NK-92 treated with Interleukin-12 subunit alpha and Interleukin-12 subunit beta, amount 100 ng/mL, for 24 hours (cell line): ENCODE measurements at places on chromosomes 6 and 20.

DNA sequence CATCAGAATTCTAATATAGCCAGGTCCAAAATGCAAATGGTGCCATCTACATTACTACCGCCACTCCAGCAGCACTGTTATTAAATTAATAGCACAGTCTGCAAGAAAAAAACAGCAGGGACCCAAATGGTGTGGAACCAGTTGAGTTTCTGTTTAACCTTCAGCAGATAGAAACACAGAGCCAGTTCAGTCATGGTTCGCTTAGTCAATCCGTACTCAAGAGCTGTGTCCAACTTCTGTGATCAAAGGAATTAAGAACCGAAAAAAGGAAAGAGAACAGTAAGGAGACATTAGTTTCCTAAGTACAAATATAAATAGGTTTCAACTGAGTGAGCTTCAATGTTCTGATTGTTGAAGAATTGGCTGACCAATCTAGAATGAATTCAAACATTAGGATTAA lies 107.7 kb downstream of the TRDN start:
- DNase-seq: no peak

DNA sequence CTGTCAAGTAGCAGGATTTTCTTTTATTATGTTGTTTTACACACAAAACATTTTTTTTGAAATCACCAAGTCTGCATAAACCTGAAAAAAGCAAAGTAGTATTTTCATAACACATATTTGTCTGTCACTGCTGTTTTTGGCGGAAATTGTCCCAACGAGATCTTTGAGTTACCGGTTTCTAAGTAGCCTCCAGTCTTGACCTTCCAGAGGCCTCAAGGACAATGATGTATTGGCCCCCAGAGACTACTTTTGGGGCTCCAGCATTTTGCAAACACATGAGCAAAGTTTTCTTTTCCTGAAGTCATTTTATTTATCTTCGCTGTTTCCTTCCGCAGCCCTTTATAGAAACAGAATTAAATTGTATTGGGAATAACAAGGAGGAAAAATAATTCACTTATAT lies 862.6 kb downstream of the KIF16B start:
- no peak for DNase-seq

- no peak for DNase-seq
Observed at GRCh38 chr6:169232507-169232931, 21.1 kb downstream of the THBS2 start.

DNA sequence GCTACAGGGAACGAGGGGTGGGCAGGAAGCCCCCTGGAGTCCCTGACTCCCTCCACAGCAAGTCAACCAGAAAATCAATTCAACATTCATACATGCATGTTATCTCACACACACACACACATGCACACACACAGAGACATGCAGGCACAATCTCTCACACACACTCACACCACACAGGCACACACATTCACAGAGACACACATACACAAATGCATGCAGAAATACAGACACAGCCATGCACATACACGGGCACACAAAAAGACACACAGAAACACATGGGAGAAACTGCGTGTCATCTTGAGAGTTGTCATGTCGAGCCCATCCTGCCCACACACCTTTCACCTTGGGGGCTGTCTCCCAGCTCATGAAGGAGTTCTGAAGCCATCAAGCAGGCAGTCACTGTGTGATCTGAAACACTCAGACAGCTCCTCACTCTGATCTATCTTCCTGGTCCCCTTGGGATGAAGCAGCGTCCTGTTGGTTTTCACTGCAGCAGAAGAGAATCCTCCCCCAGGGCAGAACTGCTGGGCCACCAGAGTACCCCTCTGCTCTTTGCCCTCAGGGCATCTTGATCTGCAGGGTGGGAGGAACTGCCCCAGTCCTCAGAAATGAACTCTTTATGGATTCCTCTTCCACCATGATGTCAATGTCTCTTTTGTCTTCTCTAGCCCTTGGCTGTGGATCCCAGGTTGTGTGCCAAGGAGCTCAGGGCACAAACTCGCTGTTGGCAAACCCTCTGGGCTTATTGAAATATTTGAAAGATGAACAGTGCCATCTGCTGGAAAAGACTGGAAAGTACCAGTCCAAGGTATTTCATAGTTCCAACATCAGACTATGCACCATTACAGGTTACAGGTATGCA lies 8.8 kb downstream of the RAET1L start:
- no peak for DNase-seq

DNA sequence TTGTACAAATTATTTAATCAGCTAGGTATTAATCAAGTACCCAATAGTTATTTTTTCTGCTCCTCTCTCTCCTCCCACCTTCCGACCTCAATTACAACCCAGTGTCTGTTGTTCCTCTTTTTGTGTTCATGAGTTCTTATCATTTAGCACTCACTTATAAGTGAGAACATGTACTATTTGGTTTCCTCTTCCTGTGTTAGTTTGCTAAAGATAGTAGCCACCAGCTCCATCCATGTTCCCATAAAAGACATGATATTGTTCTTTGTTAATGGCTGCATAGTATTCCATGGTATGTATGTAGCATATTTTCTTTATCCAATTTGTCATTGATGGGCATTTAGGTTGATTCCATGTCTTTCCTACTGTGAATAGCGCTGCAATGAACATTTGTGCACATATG lies 652.8 kb upstream of the CITED2 start:
- DNase-seq: no peak

DNA sequence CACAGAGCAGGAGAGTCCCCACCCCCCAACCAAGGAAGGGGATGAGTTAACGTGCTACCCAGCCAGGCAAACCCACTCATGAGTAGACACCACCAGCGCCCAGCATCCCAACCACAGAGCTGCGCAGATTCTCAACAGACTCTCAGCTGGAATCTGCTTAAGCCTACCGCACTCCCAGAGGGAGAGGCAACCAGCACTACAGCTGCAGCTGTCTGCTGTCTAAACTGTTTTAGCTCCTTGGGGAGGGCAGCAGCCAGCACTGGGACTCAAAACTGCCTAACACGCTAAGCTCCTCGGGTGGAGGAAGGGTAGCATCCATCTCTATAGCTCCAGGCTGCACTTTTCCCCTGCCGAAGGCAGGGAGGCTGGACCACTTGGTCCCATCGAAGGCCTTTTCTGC lies 539.8 kb downstream of the EPHA7 start:
- DNase-seq: no peak

DNA sequence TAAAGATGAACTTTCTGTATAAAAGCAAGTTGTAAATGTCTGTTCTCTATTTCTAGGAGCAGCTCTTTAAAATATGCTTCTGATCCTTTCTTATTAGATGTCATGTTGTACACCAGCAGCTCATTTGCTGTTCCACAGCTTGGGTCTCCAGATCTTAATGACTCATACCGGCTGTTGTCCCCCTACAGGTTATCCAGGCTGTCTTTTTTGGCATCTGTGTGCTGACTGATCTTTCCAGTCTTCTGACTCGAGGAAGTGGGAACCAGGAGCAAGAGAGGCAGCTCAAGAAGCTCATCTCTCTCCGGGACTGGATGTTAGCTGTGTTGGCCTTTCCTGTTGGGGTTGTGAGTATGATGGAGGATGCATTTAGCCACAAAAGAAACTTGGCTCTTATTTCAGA lies 76.0 kb downstream of the AIG1 start:
- DNase-seq: no peak

- no peak for DNase-seq
Observed at GRCh38 chr6:17927705-17928104, 59.7 kb downstream of the KIF13A start.

GRCh38 chr6:47336334-47336733 lies 26.6 kb upstream of the TNFRSF21 start:
- DNase-seq: no peak

DNA sequence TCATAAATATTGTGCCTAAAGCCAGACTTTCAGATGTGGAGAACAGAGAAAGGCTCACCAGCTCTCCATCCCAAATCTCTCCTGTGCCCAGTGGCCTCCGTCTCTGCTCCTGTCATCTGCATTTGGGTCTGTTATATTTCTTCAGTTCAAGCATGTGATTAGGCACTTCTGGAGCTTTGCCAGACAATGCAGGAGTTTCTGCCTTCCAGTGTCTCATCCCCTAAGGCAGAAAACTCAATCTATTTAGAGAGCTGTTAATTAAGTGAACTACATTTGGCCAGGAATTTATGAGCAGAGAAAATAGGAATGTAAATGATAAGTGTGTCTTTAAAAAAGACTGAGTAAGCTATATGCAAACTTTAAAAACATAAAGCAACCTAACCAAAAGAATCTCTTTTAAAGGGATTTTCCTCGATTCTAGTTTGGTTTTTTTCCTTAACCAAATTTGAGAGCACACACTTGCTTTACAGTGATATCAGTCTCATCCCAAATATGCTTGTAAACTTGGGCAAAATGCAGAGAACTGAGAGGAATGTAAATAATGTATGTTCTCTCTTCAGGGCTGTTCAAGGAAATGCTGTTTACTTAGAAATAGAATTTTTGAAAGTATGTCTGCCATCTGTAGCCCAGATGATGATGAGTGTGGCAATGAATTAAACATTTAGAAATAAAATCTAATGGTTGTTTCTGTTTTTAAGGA lies 113.9 kb downstream of the ELOVL4 start:
- no peak for DNase-seq

DNA sequence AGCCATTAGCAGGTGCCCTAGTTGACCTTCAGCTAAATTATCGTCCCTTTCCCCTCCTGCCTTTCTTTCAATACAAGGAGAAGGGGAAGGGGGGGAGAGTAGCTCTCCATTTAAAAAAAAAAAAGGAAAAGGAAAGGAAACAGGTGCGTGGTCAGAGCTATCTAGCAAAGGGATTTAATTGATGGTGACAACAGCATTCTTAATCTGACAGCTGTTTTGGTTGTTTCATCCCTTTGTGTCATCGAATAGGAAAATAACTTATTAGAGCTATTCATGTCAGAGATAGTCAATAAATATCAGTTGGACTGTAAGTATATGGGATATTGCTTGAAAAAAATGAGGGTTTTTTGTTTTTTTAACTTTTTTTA lies 195.2 kb upstream of the SASH1 start:
- no peak for DNase-seq

GRCh38 chr20:32314768-32315167 lies 37.3 kb downstream of the KIF3B start:
- no peak for DNase-seq

- DNase-seq: no peak
Observed at GRCh38 chr6:50049829-50050228, at the start of gene DEFB112. Gene DEFB112, minus strand, starts transcription at chr6:50049929. Its CDS starts 60 bp downstream, at chr6:50049869.

DNA sequence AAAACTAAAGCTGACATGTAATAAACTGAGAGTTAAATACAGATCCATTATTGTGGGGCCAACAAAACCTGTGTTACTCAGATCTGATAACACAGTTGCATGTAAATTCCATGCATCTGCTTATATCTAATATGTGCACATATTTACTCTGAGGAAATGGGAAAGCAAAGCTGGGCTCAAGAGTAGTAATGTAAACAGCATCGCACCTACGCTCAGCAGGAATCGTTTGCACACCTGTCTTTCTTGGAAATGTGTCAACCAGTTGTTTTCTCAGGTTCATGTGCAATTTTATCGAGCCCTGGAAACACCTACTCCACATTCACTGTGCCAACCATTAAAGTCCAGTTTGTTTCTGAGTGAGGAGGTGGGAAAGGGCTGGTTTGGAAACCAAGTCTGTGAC lies 80.3 kb upstream of the CNKSR3 start:
- DNase-seq: no peak

DNA sequence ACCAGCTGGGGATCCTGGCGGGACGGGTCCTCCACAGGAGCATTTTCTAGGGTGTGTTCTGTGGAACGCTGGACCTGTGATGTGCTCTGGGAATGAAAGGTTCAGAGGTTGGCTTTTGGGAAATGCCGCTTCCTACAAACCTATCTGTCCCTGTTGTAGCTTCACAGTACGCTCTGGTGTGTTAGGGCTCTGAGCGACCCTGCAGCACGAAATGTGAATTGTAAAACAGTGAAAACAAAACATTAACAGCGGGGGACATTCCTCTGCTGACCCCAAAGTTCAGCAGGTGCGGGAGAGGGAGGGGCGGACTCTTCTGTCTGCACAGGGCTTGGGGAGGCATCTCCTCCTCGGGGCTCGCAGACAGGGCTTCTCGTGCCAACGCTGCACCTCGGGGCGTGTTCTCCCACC lies 155.9 kb downstream of the NRN1 start:
- DNase-seq: no peak

DNA sequence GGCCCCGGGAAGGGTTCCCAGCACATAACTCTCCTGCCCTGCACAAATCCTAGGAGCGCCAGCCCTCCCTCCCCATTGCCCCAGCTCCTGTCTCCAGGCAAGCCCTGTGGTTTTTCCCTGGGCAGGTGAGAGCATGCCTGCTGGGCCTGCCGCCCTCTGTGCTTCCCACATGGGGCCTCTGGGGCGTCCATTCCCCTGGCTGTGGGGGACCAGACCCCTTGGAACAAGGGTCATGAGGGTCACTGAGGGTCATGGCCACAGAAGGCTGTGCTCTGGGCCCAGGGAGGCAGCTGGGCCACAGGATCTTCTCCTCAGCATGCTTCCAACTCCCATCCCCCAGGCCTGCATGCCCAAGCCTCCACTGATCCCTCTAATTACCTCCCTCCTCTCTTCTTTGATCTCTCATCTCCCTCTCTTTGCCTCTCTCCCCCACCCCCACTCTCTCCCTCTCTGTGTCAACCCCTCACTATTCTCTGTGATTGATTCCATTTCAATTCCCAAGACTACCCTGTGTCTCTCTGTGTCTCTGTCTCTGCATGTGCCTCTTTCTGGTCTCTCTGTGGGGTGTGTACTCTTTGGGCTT lies 6.1 kb downstream of the MDFI start:
- no peak for DNase-seq

- no peak for DNase-seq
Observed at GRCh38 chr6:34213772-34214171, 22.9 kb upstream of the HMGA1 start.

GRCh38 chr6:15410126-15410391 lies 164.2 kb downstream of the JARID2 start:
- no peak for DNase-seq
